ENCODE measurements at places on chromosomes 16 and 17. TPM values are rescaled to one million over a fixed set of nuclear protein-coding genes. Genes with fewer than 3 reads are reported as not detected.

- no peak for DNase-seq
Observed at GRCh38 chr16:69397821-69398521, 12.2 kb upstream of the TERF2 start.

GRCh38 chr17:69516911-69517310, 102.4 kb downstream of the MAP2K6 start:
- no peak for DNase-seq

TBC1D3C gene
- not detected for total RNA-seq

DNA sequence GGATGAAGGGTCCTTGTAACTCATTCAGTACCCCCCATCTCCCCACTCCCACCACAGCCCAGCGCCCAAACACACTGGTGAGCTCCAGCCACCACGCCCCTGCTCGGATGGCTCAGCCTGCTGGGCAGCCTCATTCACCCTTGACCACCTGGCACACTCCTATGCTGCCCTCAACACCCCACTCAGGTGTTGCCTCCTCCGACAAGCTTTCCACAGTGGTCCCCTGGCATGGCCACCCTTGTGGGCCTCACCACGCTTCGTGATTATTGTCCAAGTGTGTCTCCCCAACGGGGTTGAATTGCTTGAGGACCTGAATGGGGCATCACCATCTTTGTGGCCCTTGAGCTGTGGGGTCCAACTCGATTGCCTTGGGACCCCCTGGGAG, 12.0 kb upstream of the DOC2B start:
- DNase-seq: no peak

GRCh38 chr16:56657555-56658326, at the start of gene MT1F:
Gene MT1F, plus strand, starts transcription at chr16:56657959. Its CDS starts 100 bp downstream, at chr16:56658059.
- peak; percentile 95 for DNase-seq

HAS3 gene
- 10.5 TPM for total RNA-seq

DNA sequence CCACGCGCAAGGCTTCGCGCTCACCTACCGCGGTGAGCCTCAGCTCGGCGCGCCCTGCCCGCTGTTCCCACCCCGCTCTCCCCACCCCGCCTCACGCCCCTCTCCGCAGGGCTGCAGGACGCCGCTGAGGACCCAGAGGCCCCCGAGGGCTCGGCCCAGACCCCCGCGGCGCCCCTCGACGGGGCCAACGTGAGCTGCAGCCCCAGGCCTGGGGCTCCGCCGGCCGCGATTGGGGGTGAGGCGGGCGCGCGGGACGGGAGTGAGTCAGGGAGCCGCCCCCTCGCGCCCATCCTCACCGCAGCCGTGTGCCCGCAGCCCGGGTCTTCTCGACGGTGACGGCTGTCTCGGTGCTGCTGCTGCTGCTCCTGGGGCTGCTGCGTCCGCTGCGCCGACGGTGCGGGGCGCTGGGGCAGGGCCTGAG, 1.9 kb upstream of the PAQR4 start:
- no peak for DNase-seq

ALDOC gene
- total RNA-seq: 191 TPM

EFTUD2 gene
- total RNA-seq: 71.4 TPM

DNA sequence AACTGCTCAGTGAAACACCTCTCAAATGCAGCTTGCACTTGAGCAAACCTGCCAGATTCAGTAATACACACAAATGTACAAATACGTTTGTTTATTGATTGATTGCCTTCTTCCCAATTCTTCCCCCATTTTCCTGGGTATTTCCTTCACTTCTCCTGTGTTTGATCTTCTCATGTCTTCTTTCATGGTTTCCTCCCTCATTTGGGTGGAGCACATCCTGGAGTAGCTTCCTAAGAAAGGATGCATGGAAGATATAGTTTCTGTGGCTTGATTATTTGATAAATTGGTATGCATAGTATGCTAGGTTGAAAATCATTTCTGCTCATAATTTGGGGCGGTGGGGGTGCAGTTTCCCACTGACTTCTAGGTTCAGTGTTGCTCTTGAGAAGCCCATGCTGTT, 28.8 kb downstream of the JPH3 start:
- DNase-seq: no peak

GRCh38 chr17:74924250-74924948, at the start of gene OTOP2:
Gene OTOP2, plus strand, starts transcription at chr17:74924273. Its CDS starts 360 bp downstream, at chr17:74924633.
- DNase-seq: no peak

PRRT2 gene
- 3.5 TPM for total RNA-seq

- no peak for DNase-seq
Observed at GRCh38 chr17:14903854-14904253, 361.3 kb downstream of the PMP22 start.

Measured in breast epithelium (tissue), 4 donors.